ENCODE measurements at places on chromosomes 3 and 15.

DNA sequence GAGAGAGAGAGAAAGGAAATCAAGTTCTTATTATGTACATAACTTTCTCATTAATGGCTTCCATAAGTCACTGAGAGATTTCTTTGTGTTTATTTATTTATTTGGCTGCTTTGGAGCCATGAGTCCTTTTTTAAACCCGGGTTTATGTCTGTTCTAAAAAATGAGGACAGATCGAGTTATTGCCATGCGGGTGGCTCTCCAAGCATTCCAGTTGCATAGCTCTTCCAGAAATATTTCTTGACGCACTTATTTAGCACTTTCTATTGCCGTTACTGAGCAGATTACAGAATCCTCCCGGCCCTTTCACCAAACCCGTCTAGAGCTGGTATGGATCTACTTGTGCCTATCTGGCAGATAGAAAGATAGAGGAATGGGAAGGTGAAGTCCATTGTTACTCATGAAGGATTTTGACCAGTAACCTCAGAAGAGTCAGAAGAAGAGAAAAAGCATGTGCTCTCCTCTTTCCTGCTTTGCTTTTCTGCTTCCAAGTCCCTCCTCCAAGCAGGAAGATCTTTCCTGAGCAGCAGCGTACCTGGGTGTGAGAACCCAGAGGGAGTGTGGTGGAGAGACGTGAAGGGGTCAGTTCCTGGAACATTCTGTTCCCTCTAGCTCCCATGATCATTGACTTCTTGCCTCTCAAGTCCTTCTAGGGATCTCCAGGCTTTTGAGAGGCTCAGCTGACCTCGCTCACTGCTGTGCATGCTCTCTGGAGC, 112.8 kb downstream of the LPP start:
- no peak for DNase-seq

GRCh38 chr15:72740219-72740618, 43.3 kb downstream of the ADPGK start:
- peak; percentile 4 for DNase-seq

- DNase-seq: no peak
Measured at GRCh38 chr3:112017091-112017490, 17.4 kb upstream of the TMPRSS7 start.

DNA sequence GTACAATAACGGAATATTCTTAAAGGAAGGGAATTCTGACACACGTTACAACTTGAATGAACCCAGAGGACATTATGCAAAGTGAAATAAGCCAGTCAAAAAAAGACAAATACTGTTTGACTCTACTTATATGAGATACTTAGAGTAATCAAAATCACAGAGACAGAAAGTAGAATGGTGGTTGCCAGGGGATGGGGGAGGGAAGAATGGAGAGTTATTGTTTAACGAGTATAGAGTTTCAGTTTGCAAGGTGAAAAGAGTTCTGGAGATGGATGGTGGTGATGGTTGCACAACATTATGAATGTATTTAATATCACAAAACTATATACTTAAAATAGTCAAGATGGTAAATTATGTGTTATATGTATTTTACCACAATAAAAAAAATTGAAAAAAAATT, 112.9 kb upstream of the ARHGEF3 start:
- no peak for DNase-seq

- no peak for DNase-seq
Measured at GRCh38 chr3:30864132-30864531, 30.3 kb downstream of the GADL1 start.

DNA sequence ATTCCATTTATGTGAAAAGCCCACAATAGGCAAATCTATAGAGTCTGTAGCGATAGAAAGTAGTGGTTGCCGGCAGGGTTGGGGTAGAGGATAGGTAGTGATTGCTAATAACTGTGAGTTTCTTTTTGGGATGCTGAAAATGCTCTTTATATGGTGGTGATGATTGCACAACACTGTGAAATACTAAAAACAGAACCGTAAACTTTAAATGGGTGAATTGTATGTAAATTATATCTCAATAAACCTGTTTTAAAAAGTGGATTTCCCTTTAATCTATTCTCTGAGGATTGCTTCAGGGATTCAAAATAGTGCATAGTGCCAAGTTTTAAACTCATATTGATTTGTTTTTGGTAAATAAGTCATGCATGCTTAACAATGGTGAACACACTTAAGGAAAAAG, 140.2 kb downstream of the LPP start:
- DNase-seq: no peak

DNA sequence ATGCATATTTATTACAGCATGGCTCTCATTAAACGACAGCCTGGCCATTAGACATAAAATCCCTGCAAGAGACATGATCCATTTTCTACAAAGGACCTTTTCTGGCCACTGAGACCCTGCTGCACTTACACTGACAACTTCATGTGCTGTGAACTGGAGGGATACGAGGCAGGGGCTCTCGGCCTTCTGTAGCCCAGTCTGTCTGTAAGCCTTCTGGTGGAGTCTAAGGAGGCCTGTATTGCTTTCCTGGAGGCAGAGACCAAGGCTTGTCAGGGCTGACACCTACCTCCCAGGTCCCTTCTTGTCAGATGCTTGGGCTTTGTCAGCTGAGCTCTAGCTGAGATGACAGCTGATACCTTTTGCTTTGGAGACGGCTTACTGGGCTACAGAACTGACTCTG, 776.9 kb upstream of the ARPP21 start:
- no peak for DNase-seq

DNA sequence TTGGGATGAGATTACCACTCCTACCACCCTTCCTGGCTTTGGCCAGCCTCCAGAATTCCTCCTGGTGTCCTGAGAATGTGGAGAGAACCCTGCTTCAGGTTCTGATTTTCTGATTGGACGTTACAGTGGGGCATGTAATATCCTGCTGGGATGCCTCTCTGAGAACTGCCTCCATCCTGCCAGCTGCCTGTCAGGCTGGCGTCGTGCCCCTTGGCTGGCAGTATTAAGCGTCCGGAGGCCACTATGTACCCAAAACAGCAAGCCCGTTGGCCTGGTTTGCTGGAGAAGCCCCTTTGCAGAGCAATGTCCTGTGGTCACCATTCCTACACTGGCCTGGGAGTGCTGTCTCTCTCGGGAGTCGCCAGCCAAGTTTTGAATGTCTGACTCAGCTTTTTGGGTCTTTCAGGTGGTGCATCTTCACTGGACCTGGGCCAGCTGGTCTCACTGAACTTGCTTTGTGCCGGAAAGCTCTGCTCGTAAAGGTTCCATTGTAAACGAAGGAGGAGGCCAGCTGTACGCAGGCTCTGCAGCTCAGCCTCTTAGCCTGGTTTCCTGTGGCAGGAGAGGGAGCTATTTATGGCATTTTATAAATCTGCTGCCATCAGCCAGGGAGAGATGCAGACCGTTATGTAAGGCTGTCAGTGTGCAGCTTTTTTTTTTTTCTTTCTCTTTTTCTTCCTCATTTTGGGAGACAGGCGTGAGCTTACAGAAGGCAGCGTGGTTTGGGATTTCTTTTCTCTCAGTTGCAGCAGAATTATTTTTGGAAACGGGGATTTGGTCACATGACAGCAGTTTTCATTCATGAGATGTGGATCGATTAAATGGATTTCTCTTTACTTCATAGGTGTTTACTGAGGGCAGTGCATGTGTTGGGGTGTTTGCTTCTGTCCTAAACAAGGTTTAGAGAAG, 19.0 kb upstream of the TRAK1 start:
- peak; percentile 43 for DNase-seq

DNA sequence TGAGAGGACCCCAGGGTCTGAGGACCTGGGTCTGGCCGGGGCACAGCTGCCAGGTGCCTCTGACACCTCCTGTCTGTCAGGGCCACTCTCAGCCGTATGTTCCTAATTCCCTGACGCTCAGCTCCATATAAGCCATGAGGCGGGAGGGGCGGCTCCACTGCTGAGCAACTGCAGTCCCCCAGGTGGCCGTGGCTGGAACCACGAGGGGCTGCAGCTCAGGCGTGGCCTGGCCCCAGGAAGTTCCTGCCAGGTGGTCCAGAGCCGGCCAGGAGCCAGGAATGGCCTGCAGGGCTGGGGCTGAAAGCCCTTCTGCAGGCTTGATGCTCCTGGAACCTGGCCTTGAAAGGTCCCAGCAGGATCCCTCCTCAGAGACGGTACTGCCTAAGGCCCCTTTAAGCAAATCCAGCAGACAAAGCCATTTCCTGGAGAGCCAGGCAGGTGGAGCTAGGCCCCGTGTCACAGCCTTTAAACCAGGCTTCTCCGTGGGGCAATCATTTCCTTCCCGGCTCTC, 118.0 kb downstream of the CHSY1 start:
- DNase-seq: no peak

DNA sequence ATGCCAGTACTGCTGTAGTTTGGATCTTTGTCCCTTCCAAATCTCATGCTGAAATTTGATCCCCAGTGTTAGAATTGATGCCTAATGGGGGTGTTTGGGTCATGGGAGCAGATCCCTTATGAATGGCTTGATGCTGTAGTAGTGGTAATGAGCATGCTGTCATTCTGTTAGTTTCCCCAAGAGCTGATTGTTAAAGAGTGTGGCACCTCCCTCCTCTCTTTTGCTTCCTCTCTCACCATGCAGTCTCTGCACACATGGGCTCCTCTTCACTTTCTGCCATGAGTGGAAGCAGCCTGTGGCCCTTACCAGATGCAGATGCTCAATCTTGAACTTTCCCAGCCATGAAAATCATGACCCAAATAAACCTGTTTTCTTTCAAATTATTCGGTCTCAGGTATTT, 141.3 kb upstream of the DPPA4 start:
- DNase-seq: no peak

- no peak for DNase-seq
Measured at GRCh38 chr3:27673701-27674100, 48.4 kb downstream of the EOMES start.

- no peak for DNase-seq
Measured at GRCh38 chr15:81427176-81427575, 53.2 kb upstream of the TMC3 start.

DNA sequence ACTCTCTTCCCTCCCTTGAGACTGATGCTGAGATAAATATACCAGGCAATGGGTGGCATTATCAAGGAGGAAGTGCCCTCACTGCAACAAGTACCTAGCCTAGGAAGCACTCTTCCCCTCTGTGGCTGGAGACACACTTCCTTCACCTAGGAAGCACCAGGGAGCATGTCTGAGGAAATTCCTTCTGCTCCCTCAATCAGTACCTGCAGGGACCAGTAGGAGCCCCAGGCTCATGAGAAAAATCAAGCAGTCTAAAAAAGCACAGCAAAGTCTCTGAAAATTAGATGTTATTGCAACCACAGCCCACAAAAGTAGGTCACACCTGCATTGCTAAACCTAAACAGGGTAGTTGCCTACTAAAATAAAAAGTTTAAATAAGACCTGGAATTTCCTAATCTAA, 78.2 kb upstream of the TRPM1 start:
- DNase-seq: no peak

- DNase-seq: no peak
Measured at GRCh38 chr3:72887343-72887704, 522 bp upstream of the GXYLT2 start.

DNA sequence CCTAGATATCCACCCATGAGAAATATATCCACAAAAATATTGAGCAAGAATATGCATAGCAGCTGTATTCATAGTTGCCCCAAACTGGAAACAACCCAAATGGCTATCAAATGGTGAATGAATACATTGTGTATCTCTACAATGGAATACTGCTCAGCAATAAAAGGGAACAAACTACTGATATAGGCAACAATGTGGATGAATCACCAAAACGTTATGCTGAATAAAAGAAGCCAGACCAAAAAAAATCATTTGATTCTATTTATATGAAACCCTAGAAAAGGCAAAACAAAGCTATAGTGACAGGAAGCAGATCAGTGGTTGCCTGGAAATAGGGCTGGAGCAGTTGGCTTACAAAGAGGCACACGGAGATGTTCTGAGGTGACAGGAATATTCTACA, 15.5 kb upstream of the CMTM7 start:
- DNase-seq: no peak

GRCh38 chr3:184381261-184382224, 1.7 kb downstream of the CHRD start:
- no peak for DNase-seq

GRCh38 chr15:31525185-31525695, 198.6 kb downstream of the KLF13 start:
- no peak for DNase-seq

- no peak for DNase-seq
Measured at GRCh38 chr3:13598926-13599886, 50.3 kb downstream of the FBLN2 start.

- peak; percentile 59 for DNase-seq
Measured at GRCh38 chr3:119676020-119676419, 1.2 kb downstream of the COX17 start.

DNA sequence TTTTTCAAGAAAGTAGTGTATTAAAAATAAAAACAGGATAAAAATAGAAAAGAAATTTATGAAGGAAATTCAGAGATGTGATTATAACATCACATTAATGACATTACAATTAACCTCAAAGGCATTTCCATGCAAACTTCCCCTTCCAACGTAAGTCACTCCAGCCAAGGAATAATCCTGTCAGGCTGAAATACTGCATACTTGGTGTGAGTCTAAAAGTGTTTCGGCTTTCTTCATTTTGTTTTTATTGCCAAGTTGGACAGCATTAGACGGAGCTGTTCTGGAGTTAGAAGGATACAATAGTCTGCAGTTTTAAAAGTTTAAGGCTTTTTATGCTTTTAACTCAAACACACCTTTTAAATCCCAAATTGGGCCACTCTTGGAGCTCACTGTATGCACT, 435.0 kb downstream of the MECOM start:
- DNase-seq: no peak

GRCh38 chr3:59850417-59850816, 800.6 kb upstream of the CFAP20DC start:
- DNase-seq: no peak

DNA sequence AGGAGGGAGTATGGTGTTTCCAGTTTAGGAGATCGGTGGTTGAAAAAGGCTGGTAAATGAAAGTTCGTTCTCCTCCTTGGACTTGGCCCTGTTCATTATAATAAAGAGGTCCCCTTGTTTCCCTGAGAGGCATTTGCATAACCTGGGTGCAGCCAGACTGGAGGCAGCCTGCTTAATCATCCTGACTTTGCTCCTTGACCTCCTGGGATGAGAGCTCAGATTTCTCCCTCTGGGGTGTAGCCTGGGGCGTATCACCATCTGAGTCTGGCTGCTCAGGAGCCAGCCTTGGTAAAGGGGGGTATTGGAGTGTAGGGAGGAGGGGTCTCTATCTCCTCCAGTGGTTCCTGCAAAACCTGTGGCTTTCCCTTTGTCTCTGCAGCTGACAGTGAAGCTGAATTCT, 21.3 kb upstream of the ACAD9 start:
- DNase-seq: peak; percentile 95

GRCh38 chr15:60966316-60966715, 262.8 kb downstream of the RORA start:
- DNase-seq: no peak

- DNase-seq: no peak
Measured at GRCh38 chr3:133527081-133527715, 46.3 kb upstream of the CDV3 start.

- no peak for DNase-seq
Measured at GRCh38 chr3:63705092-63705645, 52.7 kb downstream of the SNTN start.

- no peak for DNase-seq
Measured at GRCh38 chr3:167115331-167115934, 264.7 kb downstream of the ZBBX start.

- no peak for DNase-seq
Measured at GRCh38 chr3:16300881-16301359, 35.9 kb downstream of the OXNAD1 start.

- peak; percentile 79 for DNase-seq
Measured at GRCh38 chr15:85010386-85011159, 28.9 kb downstream of the PDE8A start.

- DNase-seq: no peak
Measured at GRCh38 chr3:129289201-129289921, 10.7 kb downstream of the HMCES start.
